ENCODE measurements at places on chromosomes 5 and 9. TPM values are rescaled to one million over a fixed set of nuclear protein-coding genes. Genes with fewer than 3 reads are reported as not detected.

The CCDC183 gene
- total RNA-seq = 0.37 TPM

DNA sequence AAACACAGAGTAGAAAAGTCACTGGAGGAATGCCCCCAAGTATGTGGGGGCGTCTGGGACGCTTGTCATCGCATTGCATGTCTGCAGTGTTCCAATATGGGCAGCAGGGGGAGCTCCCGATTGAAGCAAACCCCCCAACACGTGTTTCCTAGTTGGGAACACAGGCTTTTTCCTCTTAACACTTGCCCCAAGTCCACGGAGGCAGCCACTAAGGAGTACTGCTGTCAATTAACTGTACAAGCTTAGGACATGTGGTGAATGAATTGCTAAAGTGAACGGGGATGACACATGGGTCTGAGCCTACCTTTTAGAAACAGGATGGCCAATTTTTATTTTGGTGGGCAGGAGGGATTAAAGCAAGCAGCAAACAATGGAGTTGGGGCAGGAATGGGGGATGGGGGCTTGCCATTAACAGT, 2.2 kb downstream of the GABRB2 start:
- DNase-seq = peak; percentile 82

GRCh38 chr9:121267689-121268597, at the start of gene GSN:
TSS of gene GSN (plus strand) at chr9:121268162. CDS start at chr9:121301972, 33,810 bp downstream.
- DNase-seq = peak; percentile 75

GRCh38 chr9:630817-631216, 210.7 kb upstream of the DMRT1 start:
- no peak for DNase-seq

- DNase-seq = no peak
Observed at GRCh38 chr5:64869419-64869818, 100.7 kb downstream of the CWC27 start.

All from lower leg skin (tissue), 4 donors.